Hematopoietic multipotent progenitor cell treated with erythropoietin and hydrocortisone succinate and interleukin-3 and kit ligand, for 8 days (in vitro differentiated cells): ENCODE measurements at places on chromosomes 3 and 15.

DNA sequence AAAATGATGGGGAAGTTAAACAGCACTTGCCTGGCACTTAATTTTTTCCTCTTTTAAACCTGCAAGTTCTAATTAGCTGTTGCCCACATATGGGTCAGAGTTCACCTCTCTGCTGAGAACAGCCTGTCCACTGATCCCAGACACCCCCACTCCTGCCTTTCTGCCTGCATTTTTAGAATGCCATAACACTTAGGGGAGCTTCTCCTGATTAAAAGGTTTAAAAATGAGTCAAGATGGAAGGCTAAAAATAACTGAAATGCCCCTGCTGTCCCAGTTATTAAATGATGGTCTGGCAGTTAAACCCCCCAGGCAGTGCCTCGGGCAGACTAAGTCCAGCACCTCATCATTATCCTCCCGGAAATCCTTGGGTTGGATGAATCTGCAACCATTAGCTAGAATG lies 913.6 kb upstream of the ARPP21 start:
- no peak for DNase-seq

DNA sequence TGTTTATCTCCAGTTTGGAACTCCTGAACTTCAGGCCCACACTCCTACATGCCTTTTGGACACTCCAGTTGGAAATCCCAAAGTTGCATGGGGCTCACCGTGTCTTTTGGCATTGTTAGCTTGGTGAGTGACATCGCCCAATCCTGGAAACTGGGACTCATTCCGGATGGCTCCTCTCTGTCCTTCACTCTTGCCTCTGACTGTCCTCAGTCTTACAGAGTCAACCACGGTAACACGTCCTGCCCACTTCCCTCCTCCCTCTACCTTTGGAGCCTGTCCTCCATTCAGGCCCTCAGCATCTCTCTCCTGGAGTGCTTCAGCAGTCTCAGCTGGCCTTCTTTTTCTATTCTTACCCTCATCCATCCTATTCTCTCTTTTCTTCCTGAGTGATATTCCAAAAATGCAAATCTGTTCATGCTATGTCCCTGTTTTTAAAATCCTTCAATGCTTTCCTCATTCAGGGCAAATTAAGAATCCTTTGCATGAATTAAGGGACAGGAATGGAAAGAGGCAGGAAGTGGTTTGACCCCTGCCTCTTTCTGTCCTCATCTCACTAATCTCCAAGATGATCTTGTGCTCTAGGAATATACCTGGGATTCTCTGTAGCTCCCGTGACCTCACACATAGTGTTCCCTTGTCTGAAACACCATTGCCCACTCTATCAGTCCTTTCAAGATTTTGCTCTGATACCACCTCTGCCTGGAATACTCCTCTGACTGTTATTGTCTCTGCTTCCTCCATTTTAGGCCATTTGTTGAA lies 42.5 kb downstream of the LPP start:
- no peak for DNase-seq

GRCh38 chr3:168249205-168249549 lies 153.5 kb upstream of the GOLIM4 start:
- peak; percentile 3 for DNase-seq

DNA sequence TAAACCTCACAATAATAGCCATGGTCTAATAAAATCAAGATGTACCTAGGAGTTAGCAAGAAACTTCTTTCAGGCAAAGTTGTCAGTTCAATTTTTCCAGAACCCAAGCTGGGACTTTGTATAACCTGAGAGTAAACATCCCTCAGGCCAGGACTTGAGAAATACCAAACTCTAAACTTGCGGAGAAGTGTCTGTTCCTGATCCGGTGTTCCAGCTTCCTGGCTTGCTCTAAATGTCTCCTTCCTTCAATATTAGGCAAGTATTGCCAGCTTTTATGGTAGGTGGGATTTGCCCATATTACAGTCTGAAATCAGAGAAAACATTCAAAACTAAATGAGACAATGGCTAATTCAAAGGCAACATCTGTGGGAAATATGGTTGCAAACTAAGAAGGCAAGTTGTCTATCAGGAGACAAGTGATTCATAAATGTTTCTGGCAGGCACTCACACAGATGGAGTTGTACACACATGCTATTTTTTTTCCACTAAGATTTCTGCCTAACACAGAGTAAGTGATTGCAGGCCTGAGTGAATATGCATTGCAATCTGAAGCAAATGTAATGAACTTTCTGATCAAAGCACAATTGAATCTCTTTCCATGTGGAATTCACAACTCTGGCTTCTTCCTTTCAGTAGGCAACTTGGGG lies 88.3 kb upstream of the COL8A1 start:
- no peak for DNase-seq

DNA sequence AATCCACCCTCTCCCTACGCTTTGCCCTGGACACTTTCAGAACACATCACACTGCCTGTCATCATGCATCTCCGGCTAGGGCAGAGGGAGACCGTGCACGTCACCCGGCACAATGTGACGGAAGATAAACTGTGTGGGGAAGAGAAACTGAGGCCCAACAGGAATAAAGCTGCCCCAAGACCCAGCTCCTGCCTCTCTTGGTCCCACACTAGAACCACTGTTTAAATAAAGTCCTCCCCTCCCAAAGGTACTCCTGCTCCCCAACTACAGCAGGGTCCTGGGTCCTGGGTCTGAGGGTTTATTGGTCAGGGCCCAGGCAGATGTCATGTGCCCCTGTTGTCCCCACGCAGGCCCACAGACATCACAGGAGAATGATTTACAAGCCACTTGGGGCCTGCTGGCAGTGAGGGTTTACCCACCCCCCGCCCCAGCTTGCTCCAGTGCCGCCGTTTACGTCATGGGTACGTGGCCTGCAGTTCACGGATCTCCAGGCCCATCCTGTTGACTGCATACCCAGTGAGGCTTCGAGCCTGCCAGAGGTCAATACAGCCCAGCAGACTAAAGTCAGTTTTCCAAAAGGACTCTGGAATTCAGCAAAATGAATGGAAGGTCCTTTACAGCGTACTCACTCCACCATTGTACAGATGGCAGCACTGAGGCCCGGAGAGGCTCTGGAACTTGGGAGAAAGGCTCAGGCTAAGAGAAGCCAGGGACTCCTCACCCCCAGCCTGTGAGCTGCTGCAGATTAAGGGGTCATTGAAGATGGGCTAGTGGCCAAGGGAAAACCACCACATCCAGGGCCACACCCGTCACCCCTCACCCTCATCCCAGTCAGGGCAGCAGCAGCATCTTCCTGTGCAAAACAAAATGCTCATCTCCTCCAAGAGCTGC lies 23.2 kb downstream of the ALS2CL start:
- DNase-seq: no peak
